ENCODE measurements at places on chromosomes 16 and 17. TPM values are rescaled to one million over a fixed set of nuclear protein-coding genes. Genes with fewer than 3 reads are reported as not detected.
A peak's percentile ranks its signal among the peaks of the same experiment; 100 is the strongest.

DNA sequence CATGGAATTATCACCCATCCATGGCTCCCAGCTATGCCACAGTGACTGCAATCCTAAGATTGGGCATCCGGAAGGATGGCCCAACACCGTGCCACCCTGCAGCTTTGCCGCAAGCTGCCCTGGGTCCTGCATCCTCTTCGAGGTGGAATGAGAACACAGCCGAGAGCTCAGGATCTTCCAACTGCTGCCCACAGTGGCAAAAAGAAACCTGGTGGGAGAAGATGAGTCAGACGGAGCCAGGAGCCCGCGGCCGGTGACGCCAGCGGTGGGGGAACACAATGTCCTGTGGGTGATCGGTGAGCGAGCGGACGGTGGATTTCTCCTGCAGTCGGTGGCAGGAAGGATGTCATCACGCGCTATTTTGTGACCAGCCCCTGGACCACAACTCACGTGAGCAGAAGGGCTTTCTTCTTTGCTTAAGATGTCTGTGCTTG lies 20.1 kb downstream of the CD7 start:
- H3K27ac ChIP-seq = peak overlapping the region; percentile 100
- H3K4me3 ChIP-seq = peak overlapping the region; percentile 93
- no peaks in the 10 kb centered on the region for H3K27me3 ChIP-seq

GRCh38 chr17:74467221-74467951 lies 952 bp downstream of the CD300A start:
- DNase-seq = peak; percentile 48
- H3K27ac ChIP-seq = peak overlapping the region; percentile 86
- peaks cover 44% of the 10 kb centered on the region for H3K4me1 ChIP-seq
- no peak overlapping the region for H3K4me3 ChIP-seq

GRCh38 chr17:81228420-81228819 lies 5.7 kb upstream of the CEP131 start:
- H3K27ac ChIP-seq = no peak overlapping the region
- peaks cover 15% of the 10 kb centered on the region for H3K36me3 ChIP-seq
- H3K4me3 ChIP-seq = no peak overlapping the region
- H3K4me1 ChIP-seq = peaks cover 12% of the 10 kb centered on the region

CES5A gene
- not detected for total RNA-seq

DNA sequence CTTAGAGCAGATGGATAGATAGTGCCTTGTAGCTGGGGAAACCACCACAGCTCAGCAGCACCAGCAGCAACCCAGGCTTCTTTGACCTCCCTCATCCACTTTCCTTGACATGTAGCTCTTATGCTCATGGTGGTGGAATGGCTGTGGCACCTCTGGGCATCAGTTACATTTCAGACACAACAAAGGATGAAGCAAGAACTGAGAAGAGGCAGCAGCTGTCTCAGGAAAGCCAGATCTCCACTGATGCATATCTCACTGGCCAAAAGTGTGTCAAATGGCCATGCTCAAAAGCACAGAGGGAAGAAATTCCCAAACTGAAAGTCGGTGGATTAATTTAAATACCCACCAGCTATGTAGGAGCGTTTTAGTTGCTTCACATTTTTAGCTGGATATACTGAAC lies 671.4 kb upstream of the SALL1 start:
- no peaks in the 10 kb centered on the region for H3K4me1 ChIP-seq
- no peak for DNase-seq
- no peak overlapping the region for H3K4me3 ChIP-seq
- H3K27me3 ChIP-seq = no peaks in the 10 kb centered on the region

EZH1 gene
- total RNA-seq = 29.7 TPM

CDH1 gene
- total RNA-seq = 2.4 TPM

DNA sequence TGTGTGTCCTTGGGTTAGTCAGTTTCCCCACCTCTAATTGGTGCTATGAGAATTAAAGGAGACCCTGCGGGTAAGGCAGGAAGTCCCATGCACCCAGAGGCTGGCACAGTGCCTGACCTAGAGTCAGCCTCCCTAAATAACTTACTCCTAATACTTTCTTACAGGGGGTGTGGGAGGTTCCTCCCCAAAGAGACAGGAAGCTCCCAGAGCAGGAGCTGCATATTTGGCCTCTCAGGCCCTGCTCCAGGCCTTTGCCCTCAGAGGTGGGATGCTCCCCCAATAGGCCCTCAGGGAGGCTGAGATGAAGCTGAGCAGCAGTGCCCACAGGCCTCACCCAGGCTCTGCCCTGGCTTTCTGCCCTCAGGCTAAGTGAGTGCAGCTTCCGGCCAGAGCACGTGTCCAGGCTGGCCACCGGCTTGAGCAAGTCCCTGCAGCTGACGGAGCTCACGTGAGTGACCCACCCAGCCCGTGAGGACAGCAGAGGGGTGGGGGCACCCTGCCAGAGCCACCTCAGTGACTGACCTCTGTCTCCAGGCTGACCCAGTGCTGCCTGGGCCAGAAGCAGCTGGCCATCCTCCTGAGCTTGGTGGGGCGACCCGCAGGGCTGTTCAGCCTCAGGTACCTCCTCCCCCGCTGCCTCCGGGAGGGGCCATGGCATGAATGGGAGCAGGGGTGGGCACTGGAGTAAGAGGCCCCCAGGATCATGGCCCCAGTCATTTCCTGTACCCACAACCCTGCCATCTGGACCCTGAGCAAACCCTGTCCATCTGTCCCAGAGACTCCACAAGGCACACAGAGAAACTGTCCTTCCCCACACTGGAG lies 31.1 kb upstream of the CPNE2 start:
- no peaks in the 10 kb centered on the region for H3K27me3 ChIP-seq
- H3K4me1 ChIP-seq = peaks cover 2% of the 10 kb centered on the region
- no peak overlapping the region for H3K4me3 ChIP-seq
- peak overlapping the region; percentile 63 for H3K27ac ChIP-seq

DNA sequence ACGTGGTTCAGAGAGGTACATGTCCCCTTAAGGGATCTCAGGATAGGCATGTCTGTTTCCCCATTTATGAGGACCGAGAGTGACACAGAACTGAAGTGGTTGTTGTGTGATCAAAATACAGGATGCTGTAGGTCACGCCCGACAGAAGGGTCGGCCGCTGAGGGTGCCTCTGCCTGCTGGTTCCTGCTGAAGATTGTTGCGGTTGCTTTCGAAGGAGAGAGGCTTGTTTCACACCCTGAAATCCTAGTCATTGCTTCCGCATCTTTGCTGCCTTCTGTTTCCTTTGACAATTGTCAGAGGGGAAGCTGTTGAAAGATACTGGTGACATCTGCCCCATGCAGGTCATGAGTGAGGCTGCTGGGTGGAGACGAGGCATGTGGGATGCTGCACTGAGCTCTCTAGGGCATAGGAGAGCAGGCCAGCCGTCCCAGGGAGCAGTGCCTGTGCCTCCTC lies 3.8 kb upstream of the NAT9 start:
- peak overlapping the region; percentile 93 for H3K27ac ChIP-seq
- H3K4me1 ChIP-seq = peaks cover 79% of the 10 kb centered on the region
- DNase-seq = peak; percentile 87
- H3K27me3 ChIP-seq = no peaks in the 10 kb centered on the region
- H3K4me3 ChIP-seq = peak overlapping the region; percentile 54

ABCC6 gene
- total RNA-seq = not detected

- H3K4me1 ChIP-seq = peaks cover 38% of the 10 kb centered on the region
- peak overlapping the region; percentile 67 for H3K27ac ChIP-seq
- DNase-seq = peak; percentile 75
- H3K27me3 ChIP-seq = peaks cover 13% of the 10 kb centered on the region
- H3K36me3 ChIP-seq = peaks cover 2% of the 10 kb centered on the region
- H3K4me3 ChIP-seq = no peak overlapping the region
Observed at GRCh38 chr16:12613131-12613991, 190.3 kb downstream of the CPPED1 start.

CHD9NB gene
- 0.12 TPM for total RNA-seq

GRCh38 chr17:77884019-77884418 lies 74.5 kb upstream of the TNRC6C start:
- DNase-seq = no peak
- no peak overlapping the region for H3K4me3 ChIP-seq
- peaks cover under 1% of the 10 kb centered on the region for H3K27me3 ChIP-seq
- no peaks in the 10 kb centered on the region for H3K36me3 ChIP-seq
- peak overlapping the region; percentile 69 for H3K27ac ChIP-seq

HAGH gene
- 46.2 TPM for total RNA-seq

- H3K4me1 ChIP-seq = peaks cover 19% of the 10 kb centered on the region
- H3K27ac ChIP-seq = no peak overlapping the region
- no peaks in the 10 kb centered on the region for H3K36me3 ChIP-seq
- no peak overlapping the region for H3K4me3 ChIP-seq
- no peaks in the 10 kb centered on the region for H3K27me3 ChIP-seq
Observed at GRCh38 chr16:66510711-66511601, 39.0 kb downstream of the TK2 start.

DNA sequence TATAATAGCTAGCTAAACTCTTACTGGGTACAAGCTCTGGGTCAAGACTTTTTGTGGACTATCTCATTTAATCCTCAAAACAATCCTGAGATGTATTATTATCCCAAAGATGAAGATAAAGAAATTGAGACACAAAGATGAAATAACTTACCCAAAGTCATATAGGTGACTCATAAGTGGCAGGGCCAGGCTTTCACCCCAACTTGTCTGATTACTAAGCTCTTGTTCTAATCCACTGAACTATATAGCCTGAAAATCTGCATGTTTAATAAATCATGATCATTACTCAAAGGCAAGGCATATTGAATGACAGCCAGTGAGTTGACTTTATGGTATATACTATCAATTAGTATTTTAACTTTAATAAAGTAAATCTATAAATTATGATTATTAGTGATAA lies 77.4 kb downstream of the SKAP1 start:
- H3K27me3 ChIP-seq = no peaks in the 10 kb centered on the region
- peaks cover 6% of the 10 kb centered on the region for H3K4me1 ChIP-seq
- no peak overlapping the region for H3K27ac ChIP-seq
- H3K36me3 ChIP-seq = no peaks in the 10 kb centered on the region
- DNase-seq = no peak

ETV4 gene
- total RNA-seq = 2.7 TPM

RAB11FIP4 gene
- total RNA-seq = 35.0 TPM

DNA sequence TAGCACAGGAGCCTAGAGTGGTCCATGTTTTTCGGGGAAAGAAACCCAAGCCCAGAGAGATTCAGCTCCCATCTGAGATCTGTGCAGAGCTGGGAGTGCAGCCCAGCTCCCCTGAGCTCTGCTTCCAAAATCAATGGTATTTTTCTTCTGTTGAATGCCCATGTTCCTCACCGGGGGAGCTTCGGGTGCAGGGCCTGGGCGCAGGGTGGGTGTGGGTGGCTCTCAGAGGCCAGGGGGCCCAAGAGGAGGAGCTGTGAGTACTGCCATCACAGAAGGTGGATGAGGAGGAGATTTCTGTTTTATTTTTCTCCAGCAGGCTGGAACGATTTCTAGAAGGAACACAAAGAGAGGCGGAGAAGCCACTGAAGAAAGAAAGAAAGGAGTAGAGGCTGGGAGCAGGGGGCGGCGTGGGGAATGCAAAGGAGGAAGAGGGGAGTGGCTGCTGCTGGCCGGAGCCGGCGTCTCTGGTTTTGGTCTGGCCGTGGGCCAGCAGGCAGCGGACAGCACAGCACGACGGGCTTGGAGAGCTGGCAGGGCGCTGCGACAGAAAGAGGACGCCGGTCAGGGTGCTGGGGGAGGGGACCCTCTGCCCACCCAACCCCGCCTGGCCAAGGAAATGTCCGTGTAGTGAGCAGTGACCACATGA lies 76.2 kb upstream of the KSR1 start:
- H3K36me3 ChIP-seq = peaks cover 1% of the 10 kb centered on the region
- H3K27me3 ChIP-seq = peaks cover 14% of the 10 kb centered on the region
- H3K27ac ChIP-seq = no peak overlapping the region
- no peak overlapping the region for H3K4me3 ChIP-seq
- H3K4me1 ChIP-seq = peaks cover 3% of the 10 kb centered on the region

CCL8 gene
- total RNA-seq = not detected

MPV17L gene
- not detected for total RNA-seq

DNA sequence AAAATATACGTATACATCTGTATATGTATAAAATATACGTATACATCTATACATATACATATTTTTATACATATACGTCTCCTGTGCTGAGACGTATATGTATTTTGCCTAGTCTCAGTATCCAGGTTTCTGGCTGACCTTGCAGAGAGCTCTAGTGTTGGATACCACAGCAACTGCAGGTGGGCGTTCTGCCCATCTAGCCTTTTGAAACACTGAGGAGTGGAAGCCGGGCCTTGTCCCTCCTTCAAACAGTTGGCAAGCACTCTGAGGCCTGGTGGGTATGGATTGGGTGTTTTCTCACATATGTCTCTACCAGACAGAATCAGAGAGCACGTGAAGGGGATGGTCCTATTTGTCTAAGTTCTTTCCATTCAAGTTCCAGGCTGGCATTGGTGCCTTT lies 39.4 kb upstream of the MRC2 start:
- no peaks in the 10 kb centered on the region for H3K4me1 ChIP-seq
- no peak overlapping the region for H3K4me3 ChIP-seq
- H3K27ac ChIP-seq = no peak overlapping the region
- H3K27me3 ChIP-seq = no peaks in the 10 kb centered on the region

KRTAP9-8 gene
- not detected for total RNA-seq

DNA sequence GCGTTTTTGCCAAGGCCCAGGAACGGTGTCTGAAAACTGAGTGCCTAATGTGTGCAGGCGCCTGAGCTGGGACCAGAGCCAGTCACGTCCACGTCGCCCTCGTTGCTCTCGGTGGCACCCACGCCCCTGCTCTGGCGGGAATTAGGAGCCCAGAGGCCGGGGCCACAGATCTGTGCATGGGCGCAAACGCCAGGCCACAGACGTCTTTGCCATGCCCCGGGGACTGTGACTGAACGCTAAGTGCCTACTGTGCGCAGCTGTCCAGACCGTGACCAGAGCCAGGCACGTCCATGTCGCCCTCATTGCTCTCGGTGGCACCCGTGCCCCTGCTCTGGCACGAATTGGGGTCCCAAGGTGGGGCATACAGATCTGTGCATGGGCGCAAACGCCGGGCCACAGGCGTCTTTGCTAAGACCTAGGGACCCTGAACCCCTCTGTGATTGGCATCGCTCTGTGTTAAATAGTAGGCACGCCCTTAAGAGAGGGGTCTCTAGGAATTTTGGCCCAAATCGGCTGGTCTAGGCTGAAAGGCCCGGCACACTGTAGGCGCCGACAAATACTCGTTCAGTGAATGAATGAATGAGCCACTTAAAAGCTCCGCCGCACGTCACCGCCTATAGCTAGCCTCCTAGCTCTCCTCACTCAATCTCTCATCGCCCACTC lies 827 bp upstream of the UBALD1 start:
- H3K27me3 ChIP-seq = no peaks in the 10 kb centered on the region
- H3K4me1 ChIP-seq = peaks cover 23% of the 10 kb centered on the region
- DNase-seq = peak; percentile 20
- H3K4me3 ChIP-seq = peak overlapping the region; percentile 86
- H3K36me3 ChIP-seq = no peaks in the 10 kb centered on the region

LITAF gene
- 134 TPM for total RNA-seq

Measured in activated CD4-positive, alpha-beta memory T cell treated with anti-CD3 and anti-CD28 coated beads for 36 hours (primary cell).